Spleen (tissue), 13 donors: ENCODE measurements at places on chromosomes 13 and 19. TPM values are rescaled to one million over a fixed set of nuclear protein-coding genes. Genes with fewer than 3 reads are reported as not detected.

The NFILZ gene
- polyA plus RNA-seq: not detected

The C19orf67 gene
- polyA plus RNA-seq: not detected

The WASF3 gene
- polyA plus RNA-seq: 1.7 TPM

The ZNF790 gene
- polyA plus RNA-seq: 2.9 TPM

The NANOS3 gene
- polyA plus RNA-seq: 0.52 TPM

- DNase-seq: no peak
These were observed 16.8 kb downstream of the CEBPG start for GRCh38 chr19:33390101-33390907.

DNA sequence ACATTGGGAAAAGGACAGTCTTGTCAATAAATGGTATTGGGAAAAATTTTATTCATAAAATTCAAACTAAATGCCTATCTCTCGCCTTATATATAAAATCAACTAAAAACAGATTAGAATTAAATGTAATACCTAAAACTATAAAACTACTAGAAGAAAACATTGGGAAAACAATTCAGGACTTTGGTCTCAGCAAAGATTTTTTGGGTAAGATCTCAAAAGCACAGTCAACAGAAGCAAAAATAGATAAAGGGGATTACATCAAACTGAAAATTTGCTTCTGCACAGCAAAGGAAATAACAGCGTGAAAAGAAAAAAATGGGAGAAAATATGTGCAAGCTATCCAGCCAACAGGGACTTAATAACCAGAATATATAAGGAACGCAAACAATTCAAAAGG lies 24.3 kb upstream of the ZC3H13 start:
- DNase-seq: no peak

GRCh38 chr13:74288361-74288911 lies 154.2 kb upstream of the KLF12 start:
- peak; percentile 79 for DNase-seq

GRCh38 chr13:25394402-25395060 lies 22.8 kb downstream of the ATP8A2 start:
- no peak for DNase-seq
